ENCODE measurements at places on chromosomes 6 and 20.

GRCh38 chr6:109239160-109239559, 143.1 kb downstream of the CD164 start:
- no peak for DNase-seq

- DNase-seq = peak; percentile 66
Measured at GRCh38 chr6:107730106-107730505, 94.0 kb downstream of the SCML4 start.

GRCh38 chr20:60310560-60311349, 352.5 kb downstream of the CDH26 start:
- no peak for DNase-seq

DNA sequence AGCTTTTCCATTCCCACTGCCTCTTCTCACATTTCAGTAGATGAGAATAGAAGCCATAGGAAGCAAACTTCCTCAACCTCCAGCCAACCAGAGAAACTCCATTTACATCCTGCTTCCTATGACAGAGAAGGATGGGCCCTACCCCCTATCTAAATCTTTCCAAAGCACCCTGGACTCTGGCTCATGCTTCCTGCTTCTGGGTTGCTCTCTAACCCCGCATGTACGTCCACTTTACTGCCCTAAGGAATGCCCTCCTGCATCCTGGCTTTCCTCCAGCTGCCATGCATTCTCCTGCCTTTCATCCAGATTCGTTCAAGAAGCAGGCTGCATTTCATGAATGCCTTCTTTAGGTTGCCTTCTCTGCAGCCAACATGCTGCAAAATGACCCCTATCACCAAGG, 91.9 kb downstream of the FAM217A start:
- no peak for DNase-seq

GRCh38 chr20:63178889-63179686, 36.8 kb downstream of the YTHDF1 start:
- peak; percentile 80 for DNase-seq

DNA sequence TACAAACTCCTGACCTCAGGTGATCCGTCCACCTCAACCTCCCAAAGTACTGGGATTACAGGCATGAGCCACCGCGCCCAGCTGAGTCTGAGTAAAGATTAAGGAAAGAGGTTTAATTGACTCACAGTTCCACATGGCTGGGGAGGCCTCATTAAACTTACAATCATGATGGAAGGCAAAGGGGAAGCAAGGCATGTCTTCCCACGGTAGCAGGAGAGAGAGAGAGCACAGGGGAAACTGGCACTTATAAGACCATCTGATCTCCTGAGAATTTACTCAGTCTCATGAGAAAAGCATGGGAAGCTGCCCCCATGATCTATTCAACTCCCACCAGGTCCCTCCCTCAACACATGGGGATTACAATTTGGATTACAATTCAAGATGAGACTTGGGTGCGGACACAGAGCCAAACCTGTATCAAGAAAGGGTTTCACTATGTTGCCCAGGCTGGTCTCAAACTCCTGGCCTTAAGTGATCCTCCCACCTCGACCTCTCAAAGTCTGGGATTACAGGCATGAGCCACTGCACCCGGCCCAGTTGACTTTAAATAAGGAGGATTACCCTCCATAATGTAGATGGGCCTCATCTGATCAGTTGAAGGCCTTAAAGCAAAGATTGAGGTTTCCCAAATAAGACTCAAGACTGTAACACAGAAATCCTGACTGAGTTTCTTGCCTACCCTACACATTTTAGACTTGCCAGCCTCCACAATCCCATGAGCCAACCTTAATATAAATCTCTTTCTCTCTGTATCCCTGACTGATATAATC, 13.1 kb upstream of the PEX7 start:
- DNase-seq = no peak

GRCh38 chr6:16480763-16481560, 242.6 kb downstream of the GMPR start:
- no peak for DNase-seq

GRCh38 chr6:21537637-21538036, 55.9 kb upstream of the SOX4 start:
- no peak for DNase-seq

DNA sequence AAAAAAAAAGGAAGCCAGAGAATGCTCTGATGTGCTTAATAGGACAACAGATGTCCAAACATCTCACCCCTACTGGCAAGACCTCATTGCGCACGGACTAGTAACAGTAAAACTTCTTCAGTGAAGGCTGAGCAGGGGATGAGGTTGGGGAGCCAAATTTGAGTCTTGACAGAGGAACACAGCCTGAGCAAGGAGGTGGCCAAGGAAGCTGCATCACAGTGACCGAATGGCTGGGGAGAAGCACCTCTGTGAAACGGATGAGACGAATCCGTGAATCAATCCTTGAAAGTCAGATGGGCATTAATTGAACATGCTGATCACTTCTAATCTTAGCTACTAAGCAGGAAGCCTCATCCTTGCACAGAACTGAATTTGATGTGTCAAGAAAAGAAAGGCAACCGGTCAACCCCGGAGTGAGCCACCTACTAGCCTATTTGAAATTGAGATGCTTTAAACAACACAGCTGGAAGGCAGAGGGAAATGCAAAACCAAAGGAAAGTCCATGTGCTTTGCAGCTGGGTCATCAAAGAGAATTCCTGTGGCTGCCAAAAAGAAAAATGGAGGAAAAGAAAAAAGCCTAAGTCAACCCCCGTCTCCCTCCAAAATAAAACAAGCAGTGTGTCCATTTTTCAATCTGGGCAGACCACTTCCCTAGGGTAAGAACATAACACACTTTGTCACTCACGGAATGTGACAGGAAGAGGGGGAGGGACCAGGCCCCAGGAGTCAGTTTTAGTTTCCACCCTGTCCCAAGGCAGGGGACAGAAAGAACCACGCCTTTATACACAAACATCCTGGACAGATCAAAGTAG, 29.5 kb downstream of the PXDC1 start:
- no peak for DNase-seq

DNA sequence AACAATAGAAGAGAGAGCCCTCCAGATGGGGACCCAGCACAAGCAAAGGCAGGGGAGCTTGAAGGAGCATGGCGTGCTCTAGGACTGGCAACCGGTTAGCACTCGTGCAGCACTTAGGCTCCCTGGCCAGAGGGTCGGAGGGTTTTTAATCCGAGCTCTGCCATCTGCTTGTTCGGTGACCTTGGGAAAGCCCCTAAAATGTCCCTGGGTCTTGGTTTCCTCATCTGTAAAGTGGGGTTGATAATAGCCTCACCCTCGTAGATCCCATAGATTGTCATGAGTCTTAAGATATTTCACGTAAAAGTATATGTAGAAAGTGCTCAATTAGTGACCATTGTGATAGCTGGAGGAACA, 16.6 kb upstream of the HCK start:
- no peak for DNase-seq

DNA sequence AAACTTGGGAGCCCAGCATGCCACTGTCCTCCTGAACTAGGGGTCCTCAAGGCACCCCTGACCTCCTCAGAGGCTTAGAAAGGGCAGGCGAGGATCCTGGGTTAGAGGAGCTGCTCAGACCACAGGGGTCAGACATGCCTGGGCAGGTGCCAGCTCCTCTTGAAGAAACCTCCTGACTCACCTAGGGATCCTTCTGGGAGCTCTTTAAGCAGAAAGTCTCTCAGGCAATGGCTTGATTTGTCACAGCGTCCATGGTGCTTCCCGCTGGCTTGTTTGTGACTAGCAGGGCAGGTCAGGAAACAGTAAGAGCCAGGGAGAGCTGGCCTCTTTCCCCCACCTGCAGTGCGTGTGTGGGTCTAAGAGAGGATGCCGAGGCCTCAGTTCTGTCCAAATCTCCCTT, 174.5 kb upstream of the SNX9 start:
- no peak for DNase-seq

DNA sequence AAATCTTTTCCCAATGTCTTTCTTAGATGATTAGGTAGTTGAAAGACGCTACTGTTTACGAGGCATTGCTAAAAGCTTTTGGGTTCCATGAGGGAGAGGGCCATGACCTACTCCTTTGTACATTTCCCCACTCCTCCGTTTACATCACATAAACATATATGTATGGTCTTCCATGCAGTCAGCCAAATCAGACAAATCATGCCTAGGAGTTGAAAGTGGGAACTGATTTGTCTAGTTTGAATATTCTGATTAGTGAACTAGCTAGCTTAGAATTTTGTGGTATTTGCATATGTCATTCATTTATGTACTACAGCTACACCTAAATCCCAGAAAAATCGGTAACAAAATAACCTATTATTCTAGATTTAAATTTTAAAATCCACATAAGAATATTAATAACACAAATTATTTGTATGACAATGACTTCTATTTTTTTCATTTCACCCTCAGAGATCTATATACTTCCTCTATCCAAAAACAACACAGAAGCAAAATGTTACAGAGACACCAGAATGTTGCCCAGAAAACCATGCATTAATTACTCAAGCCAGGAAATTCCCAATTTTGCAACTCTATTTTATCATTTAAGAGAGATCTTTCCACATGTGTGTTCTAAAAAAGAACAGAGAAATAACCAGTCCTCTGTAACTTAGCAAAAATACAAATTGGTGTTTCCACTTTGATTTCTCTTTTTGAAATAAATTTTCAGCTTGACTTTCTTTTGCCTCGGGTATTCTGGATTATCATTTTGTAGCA, 231.9 kb downstream of the LAMA2 start:
- DNase-seq = no peak

- no peak for DNase-seq
Measured at GRCh38 chr20:58024241-58024721, 204.2 kb downstream of the ANKRD60 start.

DNA sequence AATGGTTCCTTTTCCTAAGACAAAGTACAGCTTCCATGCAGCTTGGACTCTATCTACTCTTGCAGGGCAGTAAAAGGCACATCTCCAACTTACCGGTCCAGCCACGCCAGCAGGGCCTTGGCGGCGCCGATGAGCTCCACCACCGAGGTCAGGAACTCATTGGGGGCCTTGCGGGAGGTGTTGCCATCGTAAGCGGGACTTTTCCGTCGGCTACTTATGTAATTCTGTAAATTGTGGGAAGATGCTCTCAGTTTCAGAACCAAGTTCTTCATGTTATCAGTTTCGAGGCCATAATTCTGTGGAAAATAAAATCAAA, 68.5 kb downstream of the CNKSR3 start:
- DNase-seq = no peak

DNA sequence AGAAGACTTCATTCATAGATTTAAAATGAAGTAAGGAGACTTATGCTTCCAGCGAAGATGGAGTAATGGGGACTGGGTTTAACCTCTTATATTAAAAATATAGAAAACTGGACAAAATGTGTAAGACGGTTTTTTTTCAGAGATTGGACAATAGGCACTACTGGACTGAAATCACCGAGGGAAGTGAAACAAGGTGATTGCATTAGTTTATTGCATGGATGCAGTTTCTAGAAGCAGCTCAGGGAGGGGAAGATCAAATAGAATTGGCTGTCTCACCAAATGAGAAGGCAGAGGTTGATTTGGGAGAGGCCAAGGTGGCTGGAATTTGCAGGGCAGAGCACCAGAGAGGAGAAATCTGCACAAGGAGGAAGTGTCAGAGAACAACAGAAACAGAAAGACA, 162.6 kb downstream of the DNAH8 start:
- no peak for DNase-seq

- no peak for DNase-seq
Measured at GRCh38 chr6:133973109-133973971, 20.3 kb downstream of the TBPL1 start.

DNA sequence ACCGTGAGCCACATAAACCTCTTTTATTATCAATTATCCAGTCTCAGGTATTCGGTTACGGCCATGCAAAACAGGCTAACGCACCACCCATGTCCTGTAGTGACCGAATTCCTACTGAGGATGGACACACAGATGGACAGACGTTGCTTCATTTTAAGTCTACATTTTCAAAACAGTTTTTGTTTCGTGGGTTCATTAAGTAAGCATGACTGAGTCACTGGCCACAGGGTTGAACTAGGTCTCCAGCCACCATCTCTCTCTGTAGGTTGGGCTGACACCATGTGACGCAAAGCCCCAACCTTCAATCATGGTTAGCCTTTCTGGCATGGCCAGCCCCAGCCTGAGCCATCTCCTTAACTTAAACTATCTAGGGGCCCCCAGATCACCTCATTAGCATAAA, 110.0 kb upstream of the SLC22A23 start:
- DNase-seq = no peak

DNA sequence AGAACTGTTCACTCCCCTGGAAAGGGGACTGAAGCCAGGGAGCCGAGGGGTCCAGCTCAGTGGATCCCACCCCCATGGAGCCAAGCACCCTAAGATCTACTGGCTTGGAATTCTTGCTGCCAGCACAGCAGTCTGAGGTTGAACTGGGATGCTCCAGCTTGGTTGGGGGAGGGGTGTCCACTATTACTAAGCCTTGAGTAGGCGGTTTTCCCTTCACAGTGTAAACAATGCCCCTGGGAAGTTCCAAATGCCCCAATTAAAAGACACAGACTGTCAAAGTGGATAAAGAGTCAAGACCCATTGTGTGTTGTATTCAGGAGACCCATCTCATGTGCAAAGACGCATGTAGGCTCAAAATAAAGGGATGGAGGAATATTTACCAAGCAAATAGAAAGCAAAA, 150.2 kb downstream of the LPA start:
- no peak for DNase-seq

GRCh38 chr20:23005776-23006175, 29.3 kb upstream of the SSTR4 start:
- DNase-seq = no peak

DNA sequence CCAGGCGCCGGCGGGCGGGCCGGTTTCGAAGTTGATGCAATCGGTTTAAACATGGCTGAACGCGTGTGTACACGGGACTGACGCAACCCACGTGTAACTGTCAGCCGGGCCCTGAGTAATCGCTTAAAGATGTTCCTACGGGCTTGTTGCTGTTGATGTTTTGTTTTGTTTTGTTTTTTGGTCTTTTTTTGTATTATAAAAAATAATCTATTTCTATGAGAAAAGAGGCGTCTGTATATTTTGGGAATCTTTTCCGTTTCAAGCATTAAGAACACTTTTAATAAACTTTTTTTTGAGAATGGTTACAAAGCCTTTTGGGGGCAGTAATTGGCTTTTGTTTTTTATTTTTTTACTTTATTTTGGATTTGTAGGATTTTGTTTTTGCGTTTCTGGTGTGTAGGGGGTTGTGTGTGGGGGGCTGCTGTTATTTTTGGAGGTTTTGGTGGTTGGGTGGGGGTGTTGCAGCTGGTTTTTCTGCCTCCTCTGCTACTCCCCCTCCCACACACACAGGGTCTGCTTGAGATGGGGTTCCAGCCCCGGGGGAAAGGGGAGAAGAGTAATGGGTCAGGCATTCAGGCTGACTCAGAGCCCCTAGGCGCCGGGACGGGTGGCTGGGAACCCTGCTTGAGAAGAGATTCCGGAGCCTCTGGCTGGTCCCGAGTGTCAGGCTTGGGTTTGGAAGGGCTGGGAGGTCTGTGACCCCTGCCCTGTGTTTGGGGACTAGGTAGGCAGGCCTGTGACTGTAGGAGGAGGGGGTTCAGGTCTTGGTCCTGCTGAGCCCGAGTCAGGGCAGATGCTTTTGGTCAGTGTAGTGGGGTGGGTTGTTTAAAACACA, 2.0 kb downstream of the CEBPB start:
- DNase-seq = peak; percentile 89

DNA sequence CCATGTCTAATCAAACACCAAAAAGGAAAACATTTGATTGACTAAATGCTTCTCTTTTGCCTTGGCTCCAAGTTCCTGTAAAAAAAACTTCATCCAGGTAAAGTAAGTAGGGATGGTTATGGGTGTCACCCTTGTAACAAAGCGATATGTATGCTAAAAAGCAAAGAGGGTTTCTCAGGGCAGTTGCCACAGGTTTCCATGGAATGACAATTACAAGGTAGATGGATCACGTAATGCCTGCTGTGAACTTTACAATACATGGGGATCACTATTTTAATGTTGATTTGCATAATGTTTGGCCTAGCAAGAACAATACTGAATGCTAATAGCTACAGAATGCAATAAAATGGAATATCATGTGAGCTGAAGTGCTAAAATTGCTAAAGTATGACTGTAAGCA, 2.9 kb upstream of the BMP2 start:
- no peak for DNase-seq
